T follicular helper cell (primary cell): ENCODE measurements at places on chromosomes 7 and 10.

DNA sequence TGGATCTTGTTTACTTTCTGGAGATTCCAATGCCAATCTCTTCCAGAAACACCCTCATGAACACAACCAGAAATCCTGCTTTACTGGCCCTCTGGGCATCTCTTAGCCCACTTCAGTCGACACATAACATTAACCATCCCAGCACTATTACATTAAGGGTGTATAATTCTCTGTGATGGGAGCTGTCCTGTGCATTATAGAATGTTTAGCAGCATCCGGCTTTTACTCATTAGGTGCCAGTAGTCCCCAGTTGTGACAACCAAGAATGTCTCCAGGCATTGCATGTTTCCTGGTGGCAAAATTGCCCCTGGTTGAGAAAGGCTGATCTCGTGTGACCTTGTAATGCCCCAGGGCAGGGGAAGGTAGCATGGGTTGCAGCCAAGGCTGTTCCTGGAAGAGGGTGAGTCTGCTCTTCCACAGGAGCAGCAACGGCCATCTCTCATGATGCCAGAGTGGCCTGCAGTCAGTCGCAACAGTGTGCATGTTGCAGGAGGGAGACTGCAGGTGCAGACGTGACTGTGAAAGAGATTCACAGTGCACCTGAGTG lies 2.6 kb upstream of the DDC start:
- DNase-seq: no peak

- DNase-seq: no peak
Measured at GRCh38 chr7:157627033-157627432, 290.2 kb downstream of the DNAJB6 start.

DNA sequence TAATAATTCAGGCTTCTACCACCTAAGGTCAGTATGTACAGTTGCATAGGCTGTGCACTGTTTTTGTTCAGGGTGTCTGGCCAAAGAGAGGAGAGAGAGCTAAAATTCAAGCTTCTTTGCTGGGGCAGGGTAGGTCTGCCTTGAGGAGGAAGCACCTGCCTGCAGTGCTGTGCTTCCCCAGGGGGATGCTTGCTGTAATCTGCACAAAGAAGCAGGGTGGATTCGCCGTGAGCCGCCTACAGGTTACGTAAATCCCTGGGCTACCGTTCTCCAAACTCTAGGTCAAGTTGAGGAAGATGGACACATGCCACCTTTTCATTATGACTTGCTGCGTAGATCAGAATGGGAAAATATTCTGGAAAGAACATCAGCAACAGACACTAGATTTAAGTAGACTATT lies 543.3 kb downstream of the TNS3 start:
- DNase-seq: no peak

DNA sequence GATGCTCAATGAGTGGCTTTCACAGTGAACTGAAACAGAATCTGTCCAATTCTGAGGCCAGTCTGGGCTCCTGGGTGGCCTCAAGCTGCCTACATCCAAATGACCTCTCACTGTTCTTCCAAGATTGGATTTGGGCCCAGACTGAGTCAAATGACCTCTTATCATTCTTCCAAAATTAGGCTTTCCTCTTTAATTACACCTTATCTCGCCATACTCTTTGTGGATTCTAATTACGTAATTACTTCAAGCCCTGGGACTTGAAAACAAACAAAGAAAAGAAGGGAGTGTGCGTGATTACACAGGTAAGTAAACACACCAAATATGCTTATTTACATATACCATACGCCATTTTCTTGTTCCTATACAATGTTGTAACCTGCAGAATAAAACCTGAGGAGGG lies 18.8 kb downstream of the SORBS1 start:
- no peak for DNase-seq

- DNase-seq: no peak
Measured at GRCh38 chr10:99537086-99537988, 4.6 kb downstream of the NKX2-3 start.

- DNase-seq: no peak
Measured at GRCh38 chr7:26787701-26788100, 76.7 kb downstream of the SKAP2 start.

DNA sequence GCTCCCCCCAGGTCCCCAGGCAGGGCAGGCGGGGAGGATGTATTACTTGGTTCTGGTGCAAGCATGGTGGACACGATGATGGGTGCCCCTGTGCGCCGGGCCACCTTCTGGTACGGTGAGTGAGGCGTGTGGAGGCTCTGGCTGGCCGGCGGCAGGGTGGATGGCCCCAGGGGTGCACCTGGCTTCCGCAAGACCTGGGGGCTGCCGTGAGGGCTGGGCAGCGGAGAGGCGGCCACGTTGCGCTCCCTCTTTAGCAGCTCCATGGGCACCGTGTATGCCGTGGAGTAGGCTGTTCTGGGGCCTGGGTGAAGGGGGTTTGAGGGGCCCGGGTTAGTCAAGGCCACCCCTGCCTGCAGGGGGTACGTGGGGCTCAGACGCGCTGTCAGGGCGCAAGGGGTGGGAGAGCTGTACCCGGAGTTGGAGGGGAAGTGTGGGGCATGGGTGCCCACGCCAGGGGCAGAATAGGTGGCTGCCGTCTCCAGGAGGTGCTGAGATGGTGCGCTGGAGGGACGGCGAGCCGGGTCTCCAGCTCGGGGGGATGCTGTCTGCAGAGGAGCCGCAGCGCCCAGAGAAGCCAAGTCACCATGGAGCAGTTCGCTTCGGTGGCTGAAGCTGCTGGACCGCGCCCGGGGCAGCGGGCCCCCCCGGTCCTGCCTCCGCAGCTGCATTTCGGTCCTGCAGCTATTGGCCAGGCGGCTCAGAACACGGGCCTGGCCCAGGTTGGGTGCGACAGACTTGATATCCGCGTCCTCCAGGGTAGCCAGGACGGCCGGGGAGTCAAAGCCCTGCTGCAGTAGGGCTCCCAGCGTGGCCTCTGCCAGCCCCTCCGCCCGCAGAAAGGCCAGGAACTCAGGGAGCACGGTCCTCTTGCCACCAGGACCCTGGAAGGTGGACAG lies 84.4 kb downstream of the ZRANB1 start:
- no peak for DNase-seq

GRCh38 chr7:55142919-55143600 lies 124.2 kb downstream of the EGFR start:
- DNase-seq: no peak

DNA sequence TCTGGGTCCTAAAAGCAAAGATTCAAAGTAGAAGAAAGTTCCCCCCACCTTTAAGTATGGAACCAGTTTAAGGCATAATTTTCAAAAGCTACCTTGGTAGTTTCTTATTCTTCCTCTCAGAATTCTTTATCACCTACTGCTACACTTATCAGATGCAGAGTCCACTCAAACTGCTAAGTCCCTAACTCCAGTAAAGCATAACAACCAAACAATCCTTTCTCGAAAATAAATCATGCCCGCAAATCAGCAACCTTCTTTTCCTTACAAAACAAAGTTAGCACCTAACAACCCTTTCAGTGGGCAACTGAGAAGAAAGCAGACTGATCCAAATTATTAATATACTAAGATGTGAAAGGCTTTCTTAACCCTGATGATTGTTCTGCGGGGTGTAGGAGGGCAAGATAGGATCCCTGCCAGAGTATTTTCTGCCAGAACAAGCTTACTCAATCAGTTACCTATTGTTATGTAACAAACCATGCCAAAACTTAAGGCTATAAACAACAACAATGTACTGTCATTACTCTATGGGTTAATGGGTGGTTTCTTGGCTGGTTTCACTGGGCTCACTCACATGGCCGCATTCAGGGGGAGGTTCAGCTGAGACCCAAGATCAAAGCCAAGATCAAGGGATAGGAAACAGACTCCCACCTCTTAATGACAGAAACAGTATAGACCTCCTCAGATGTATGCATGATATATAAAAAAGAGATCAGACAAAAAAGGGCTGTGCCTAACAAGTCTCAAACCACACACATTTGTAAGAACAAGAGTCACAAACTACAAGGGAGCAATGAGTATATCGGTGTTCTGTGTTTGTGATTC lies 42.0 kb downstream of the CCDC6 start:
- DNase-seq: no peak

- DNase-seq: no peak
Measured at GRCh38 chr7:101612885-101613515, 16.1 kb downstream of the MYL10 start.

DNA sequence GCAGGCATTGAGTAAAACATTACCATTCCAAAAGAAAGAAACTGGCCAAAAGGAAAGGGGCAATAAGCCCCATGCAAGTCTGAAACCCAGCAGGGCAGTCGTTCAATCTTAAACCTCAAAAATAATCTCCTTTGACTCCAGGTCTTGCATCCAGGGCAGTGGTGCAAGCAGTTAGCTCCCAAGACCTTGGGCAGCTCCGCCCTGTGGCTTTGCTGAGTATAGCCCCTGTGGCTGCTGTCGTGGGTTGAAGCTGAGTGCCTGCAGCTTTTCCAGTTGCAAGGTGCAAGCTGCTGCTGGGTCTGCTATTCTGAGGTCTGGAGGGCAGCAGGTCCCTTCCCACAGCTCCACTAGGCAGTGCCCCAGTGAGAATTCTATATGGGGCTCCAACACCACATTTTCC lies 580.1 kb upstream of the AUTS2 start:
- DNase-seq: no peak

DNA sequence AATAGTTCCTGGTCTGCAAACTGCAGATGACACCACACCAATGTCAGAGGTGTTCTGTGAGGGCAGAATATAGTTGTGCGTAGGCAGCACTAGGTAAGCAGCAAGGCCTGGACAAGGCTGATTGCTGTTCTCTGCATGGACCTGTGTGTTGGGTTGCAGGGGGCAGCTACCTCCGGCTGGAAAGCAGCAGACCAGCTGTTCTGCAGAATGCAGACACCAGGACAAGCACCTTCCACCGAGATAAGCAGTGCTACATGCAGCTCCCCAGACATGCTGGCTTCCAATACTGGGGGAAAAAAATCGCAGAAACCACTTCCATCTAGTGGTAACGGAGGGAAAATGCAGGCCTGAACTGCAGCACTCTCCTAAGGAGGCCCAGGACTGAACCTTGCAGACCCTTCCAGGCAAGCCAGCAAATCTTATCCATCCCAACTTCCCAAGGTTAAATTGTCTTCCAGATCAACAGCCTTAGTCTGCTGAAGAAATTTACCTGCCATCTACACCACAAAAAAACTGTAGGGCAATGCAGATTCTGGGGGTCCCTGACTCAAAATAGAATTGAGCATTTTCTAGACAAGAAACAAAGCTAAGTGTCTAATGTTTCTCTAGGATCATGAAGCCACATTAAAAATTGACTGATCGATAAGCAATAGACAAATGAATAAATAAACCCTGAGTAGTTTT lies 50.5 kb upstream of the COBL start:
- DNase-seq: no peak

- DNase-seq: no peak
Measured at GRCh38 chr10:18140957-18141845, 977 bp downstream of the CACNB2 start.

DNA sequence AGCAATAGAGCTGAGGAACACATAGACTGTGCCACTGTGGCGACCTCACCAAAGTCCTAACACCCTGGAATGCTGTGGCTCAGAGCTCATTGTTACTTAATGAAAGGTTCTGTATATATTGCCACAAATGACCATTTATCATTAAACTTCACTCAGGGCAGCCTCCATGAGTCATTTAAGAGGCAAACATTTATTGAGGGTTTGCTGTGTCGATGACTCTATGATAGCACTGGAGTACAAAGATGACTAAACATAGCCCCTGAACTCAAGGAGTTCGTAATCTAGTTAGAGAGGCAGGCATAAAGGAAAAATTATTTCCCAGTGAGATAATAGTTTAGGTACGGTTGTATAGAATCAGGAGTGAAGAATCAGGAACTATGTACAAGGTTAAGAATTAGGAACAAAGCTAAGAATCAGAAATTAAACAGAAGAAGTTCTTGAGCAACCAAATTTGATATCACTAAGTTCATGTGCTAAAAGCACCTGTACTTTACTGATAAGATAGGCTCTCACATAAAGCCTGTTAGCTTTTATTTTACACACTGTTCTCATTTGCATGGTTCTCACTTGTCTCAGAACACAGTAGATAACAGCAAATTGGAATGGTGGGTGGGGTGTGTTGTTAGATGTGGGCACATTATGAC lies 7.9 kb downstream of the ENTPD7 start:
- DNase-seq: no peak

GRCh38 chr10:103789771-103790201 lies 65.6 kb downstream of the SH3PXD2A start:
- DNase-seq: no peak

DNA sequence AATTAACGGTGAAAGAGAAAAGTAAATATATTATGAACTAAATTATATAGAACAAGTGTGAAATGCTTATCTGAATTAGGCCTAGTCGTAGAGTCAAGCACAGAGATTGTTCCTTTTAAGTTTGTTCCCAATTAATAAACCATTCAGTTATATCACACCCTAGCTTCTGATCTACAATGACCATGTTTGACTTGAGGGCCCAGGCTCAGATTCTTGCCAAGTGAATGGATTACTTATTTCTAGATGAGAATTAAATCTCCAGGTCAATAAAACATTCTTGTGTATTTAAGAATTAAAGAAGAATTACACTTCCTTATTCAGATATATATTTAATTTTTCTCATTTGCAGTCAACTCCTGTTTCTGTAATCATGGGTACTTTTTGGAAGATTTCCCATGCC lies 37.4 kb upstream of the ARL4A start:
- DNase-seq: no peak

DNA sequence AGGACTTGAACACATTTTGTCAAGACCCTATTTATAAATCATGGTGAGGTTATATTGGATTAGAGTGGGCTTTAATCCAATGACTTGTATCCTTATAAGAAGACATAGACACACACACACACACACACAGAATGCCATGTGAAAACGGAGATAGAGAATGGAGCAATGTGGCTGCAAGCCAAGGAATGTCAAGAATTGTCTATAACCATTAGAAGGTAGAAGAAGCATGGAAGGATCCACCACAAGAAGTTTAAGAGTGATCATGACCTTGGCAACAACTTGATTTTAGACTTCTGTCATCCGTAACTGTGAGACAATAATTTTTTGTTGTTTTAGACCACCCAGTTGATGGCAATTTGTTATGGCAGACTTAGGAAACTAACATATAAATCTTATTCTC lies 514.2 kb downstream of the TFEC start:
- DNase-seq: no peak

DNA sequence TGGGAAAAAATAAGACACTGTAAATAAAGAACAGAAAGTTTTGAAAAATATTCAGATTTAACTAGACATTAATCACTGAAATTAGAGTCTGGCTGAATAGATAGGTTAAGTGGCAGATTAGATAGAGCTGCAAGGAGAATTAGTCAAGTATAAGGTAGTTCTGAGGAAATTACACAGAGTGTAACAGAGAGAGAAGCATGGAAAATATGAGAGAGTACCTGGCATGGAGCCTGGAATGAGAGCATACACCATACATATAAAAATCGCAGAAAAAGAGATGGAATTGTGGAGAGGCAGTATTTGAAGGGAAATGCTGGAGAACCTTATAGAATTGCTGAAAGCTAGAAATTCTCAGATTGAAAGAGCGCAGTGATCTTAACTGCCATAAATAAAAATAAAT lies 46.9 kb downstream of the ZNRF2 start:
- DNase-seq: no peak

DNA sequence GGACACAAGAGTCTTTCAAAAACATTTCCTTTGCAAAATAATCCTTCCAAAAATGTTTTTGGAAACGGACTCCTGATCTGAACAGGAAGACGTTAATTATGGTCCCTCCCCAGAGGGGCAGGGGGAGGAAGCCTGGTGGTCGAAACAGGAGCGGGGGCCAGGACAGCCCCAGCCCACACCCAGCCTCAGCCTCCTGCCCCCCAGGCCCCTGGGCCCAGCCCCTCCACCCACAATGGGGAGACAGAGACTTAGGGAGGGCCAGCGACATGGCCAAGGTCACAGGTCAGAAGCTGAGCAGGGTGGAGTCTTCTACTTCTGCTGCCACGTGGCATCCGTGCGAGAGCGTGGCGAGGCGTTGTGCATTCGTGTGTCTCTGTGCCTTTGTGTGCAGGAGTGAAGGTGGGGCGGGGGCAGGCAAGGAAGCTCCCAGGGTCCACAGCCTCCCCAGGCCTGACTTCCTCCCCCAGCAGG lies 14.0 kb upstream of the GRIFIN start:
- no peak for DNase-seq
